Germinal center (tissue), 1 donor: ENCODE measurements at places on chromosomes 12 and 14.

GRCh38 chr14:102732924-102733323 lies 44.3 kb upstream of the TRAF3 start:
- no peak for DNase-seq

GRCh38 chr14:34336501-34336900 lies 125.5 kb downstream of the SPTSSA start:
- no peak for DNase-seq

GRCh38 chr12:84767079-84767478 lies 145.5 kb downstream of the SLC6A15 start:
- no peak for DNase-seq

DNA sequence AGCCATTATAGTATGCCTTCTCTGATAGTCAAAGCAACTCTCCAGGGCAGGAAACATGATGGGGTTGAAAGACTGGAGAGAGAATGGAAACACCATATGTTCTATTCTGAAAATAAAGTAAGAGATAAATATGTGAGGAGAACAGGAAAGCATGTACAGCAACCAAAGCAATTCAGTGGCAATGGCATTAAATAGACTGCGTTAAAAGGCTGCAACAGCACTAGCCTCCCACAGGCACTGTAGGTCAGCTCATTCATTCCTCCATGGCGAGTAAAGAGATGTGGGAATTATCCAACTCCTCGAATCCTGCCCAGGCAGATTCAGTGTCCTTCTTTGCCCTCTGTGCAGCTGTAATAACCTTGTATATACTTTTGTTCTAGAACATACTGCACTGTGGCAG lies 43.8 kb downstream of the ANO6 start:
- DNase-seq, result no peak

DNA sequence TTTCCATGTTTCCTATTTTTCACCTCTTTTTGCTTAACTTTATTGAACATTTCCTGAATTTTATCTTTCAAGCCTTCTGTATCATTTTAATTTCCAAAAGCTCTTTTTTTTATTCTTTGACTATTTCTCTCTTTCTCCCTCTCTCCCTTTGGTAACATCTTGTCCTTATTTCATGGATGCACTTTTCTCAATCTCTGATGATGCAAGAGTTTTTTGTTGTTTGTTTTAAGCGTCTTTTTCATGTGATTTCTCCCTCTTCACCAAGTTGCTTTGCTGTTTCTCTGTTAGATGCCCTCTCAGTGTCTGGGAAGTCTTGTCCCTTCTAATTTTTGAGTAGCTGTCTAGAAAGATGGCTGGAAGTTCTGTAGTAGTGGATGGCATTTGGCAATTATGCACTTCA lies 62.6 kb downstream of the ANO6 start:
- no peak for DNase-seq

GRCh38 chr14:104387022-104388010 lies 192.2 kb upstream of the C14orf180 start:
- DNase-seq, result peak; percentile 70

DNA sequence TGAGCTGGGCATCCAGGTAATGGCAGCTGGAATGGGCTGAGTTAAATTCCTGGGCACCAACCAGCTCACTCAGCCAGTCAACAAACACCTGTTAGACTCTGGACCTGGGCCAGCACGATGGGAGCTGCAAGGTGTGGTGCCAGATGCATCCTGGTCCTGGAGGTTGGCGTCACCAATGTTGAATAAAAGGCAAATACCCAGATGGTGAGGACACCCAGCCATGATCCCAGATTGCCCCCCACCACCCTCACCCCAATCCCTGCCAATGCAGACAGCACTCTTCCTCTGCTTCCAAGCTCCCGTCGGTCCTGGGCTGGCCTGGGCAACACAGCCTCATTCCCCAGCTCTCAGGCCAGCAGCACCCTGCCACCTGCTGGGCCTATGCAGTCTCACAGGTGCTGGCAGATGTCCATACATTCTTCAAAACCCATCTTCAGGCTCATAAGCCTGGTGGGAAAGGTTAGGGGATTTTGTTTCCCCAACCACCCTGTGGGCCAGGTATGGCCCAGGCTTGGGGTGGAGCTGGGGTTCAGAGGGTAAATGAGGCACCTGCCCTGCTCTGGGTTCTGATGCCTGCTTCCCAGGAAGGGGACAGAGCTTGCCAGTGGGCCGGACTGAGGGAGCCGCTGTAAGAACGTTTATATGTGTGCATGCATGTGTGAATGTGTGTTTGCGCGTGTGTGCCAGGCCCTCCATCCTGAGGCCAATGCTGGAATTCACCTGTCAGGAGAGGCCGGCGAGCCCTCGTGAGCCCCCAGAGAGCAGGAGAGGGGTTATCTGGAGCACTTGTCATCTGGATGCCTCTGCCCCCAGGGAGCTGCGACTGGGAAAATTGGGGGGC lies 58.0 kb downstream of the LGMN start:
- DNase-seq, result no peak

GRCh38 chr14:103527408-103528145 lies 1.4 kb upstream of the TRMT61A start:
- DNase-seq, result peak; percentile 88
